ENCODE measurements at places on chromosomes 12 and 14.

- DNase-seq: no peak
Measured at GRCh38 chr12:27505109-27505508, 18.9 kb upstream of the PPFIBP1 start.

GRCh38 chr12:12693111-12693671 lies 2.8 kb downstream of the GPR19 start:
- no peak for DNase-seq

DNA sequence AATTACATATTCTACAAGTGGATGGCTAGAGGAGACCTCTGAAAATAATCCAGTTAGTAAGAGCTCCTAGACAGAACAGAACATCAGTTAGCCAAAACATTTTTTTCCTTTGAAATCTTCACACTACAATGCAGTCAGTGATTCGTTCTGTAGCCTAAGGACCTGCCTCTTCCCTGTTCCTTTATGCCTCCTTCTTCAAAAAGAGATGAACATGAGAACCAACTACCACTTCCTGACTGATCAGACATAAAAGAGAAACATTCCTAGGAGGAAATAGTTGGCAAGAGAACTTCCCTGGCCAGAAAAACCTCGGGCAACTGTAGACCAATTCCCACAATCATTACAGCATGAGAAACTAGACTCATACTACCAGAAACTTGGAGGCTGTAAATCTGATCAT lies 29.4 kb downstream of the ITPR2 start:
- DNase-seq: no peak

- DNase-seq: no peak
Measured at GRCh38 chr14:75961662-75962061, 20.1 kb downstream of the TGFB3 start.

DNA sequence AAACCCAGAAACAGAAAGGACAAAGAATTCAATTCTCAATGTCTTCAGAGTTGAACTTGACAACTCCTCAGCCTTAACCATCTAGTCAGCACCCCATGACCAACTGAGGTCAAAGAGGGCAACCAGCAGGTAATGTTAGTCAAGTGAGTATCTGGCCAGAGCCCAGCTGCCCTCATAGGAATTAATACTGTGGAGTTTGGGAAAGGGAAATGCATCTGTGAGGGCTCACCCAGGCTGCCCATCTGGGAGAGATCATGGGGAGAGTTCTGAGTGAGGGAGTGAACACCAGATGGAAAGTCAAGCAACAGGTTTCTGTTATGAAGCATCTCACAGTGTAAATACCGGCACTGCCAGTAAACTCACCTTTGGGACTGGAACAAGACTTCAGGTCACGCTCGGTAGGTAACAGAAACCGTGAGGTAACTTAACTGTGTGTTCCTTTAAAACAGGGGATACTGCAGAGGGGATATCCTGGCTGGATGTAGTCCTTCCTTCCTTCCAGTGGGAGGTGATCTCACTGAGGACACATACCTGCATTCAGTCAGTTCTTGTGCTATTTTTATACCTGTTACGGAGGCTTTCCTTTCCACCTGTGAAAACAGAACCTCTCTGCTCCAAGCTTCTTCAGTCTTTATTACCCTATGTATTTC lies 94.4 kb downstream of the DAD1 start:
- DNase-seq: no peak

DNA sequence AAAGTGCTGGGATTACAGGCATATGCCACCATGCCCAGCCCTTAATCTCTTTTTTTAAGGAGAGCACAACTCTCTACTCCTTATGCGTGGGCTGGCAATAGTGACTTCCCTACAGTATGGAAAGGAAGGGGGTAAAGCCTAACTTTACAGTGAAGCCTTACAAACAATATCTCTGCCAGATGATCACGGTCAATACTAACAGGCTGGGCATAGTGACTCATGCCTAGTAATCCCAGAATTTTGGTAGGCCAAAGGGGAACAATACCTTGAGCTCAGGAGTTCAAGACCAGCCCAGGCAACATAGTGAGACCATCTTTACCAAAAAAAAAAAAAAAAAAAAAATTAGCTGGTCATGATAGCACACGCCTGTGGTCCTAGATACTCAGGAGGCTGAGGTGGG lies 5.6 kb downstream of the PYM1 start:
- DNase-seq: no peak

DNA sequence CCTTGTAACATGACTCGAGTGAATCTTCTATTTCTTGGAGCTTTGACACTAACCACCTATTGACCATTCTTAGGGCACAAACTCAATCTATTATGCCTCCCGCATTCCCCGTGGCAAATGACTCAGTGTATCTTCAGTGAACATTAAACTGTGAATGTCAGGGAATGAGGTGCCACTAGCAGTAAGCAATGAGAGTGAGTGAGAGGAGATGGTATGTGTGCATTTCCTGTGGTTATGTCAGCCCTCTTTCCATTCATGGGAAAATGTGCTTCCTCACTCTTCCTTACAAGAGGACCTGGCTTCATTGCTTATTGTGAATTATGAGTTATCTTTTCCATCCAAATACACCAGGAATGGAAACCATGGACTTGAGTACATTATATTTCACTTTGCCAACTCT lies 229.2 kb downstream of the EMP1 start:
- DNase-seq: no peak

DNA sequence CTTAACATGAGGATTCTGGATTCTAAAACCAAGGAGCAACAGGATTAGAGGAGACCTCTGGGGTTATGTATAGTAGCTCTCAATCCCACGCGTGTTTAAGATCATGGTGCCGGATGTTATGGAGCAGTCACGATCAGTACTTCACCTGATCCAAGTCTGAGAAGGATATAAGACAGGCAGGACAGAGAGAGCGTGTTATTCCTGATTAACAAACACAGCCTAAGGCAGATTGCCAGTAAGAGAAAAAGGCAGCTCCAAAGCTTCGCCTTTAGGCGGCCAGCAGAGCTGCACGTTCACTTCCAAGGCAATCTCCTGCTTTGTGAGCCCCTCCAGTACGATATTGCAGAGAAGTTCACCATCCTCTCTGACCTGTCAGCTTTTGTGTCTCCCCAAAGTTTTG lies 5.5 kb downstream of the SETD3 start:
- DNase-seq: no peak

- DNase-seq: no peak
Measured at GRCh38 chr12:21912318-21912717, 28.9 kb downstream of the ABCC9 start.

- no peak for DNase-seq
Measured at GRCh38 chr14:93994919-93995682, 2.0 kb upstream of the CCDC197 start.

GRCh38 chr12:98227162-98227561 lies 288.2 kb upstream of the TMPO start:
- DNase-seq: no peak

- peak; percentile 10 for DNase-seq
Measured at GRCh38 chr12:92505254-92506231, 197.2 kb upstream of the PLEKHG7 start.

GRCh38 chr12:130988751-130989150 lies 35.0 kb downstream of the ADGRD1 start:
- DNase-seq: no peak

DNA sequence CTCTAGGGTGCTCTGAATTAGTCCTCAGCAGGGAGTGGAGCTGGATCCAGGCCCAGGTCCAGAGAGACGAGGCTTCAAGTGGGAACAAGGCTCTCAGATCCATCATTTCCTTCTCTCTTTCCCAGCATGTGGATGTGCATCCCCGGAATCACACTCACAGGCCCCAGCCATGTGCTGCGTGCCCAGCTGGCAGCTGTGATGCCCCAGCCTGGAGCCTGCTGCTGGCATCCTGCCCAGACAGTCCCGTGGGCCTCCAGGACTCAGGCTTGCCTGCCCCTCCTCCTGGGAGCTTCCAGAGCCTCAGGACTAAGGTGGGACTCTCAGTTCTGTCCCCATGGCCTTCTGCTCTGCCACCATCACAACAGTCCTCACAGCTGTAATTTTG lies 6.2 kb upstream of the KRT84 start:
- no peak for DNase-seq

- peak; percentile 46 for DNase-seq
Measured at GRCh38 chr12:54417712-54418440, 1.2 kb downstream of the ITGA5 start.

DNA sequence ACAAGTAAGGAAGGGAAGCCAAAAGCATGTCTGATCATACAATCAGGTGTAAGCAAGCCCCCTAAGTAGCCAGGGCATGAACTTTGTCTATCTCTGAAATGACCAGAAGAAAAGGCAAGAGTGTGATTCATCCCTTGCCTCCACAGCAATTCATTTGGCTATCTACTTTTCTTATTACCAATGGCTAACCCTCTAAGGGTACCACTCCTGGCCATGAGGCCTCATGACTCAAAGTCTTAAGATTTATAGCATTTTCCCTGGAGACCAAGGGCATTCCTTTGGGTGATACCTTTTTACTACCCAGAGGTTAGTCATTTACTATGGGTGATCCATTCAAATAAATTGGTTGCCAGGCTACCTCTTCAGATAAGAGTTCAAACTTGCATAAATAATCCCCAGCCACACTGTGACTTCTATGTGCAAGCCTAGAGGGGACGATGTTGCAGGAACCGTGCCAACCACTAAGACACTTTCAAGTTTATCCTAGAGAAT lies 1.5 kb upstream of the LGALS3 start:
- DNase-seq: no peak

GRCh38 chr12:109606320-109607028 lies 32.9 kb downstream of the MVK start:
- no peak for DNase-seq

- no peak for DNase-seq
Measured at GRCh38 chr14:32683679-32684078, 255.0 kb upstream of the NPAS3 start.

DNA sequence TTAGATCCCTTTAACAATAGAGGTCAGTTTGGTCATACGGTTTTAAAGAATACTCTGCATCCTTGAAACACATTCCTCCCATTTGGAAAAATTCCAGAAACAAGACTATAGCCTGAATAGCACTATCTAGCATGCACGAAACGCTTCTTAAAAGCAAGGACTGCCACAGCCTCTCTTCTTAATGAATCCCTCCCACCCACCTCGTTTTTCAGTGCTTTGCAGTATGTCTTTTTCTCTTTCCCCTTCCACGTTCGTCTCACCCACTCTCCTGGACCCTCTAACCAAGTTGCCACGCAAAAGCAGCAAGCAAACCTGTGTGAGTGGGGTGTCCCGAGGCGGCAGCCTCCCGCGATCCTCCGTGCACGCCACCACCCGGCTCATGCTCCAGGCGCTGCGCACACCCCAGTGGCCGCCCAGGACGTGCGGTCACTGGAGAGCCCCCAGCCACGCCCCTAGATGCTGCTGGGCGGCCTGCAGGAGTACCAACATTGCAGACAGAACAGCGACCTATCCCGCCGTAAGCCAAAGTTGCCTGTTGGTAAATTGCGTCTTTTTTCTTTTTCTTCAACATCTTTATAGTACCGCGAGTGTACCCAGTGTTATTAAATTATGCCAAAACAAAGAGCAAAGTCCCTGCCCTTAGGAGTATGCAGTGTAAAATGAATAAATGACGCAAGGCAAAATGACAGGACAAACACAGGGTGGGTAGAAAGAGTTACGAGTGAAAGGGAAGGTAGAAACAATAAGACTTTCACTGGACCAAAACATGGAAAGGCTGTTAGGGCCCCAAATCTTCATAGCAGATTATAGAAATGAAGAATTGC lies at the start of gene SLC38A4:
TSS of gene SLC38A4 (minus strand) at position 407 of the 824 bp plus-strand sequence. CDS start 32,926 bp downstream, outside the sequence.
- no peak for DNase-seq

DNA sequence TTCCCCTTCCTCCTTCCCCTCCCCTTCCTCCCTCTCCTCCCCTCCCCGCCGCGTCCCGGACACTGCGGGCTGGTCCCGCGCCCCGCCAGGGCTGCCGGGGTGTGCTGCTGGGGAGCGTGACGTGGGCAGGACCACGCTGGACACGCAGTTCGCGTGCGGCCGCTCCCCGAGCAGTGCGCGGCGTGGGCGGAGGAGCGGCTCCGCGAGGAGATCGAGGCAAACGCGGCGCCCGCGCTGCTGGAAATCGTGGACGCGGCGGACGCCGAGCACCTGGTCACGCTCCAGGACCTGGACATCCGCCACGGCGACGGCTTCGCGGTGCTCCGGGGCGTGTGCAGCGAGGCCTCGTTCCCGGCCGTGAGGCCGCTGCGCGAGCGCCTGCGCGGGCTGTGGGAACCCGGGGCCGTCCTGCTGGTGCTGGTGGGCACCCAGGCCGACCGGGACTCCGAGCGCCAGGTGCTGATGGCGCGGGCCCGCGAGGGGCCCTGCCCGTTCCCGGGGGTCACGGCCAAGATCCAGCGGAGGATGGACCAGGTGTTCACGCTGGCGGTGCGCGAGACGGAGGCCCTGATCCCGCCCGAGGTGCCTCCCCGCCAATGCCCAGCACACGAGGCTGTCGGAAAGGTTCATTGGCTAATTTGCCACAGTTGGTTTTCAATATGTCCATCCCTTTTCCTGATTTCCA lies 84.3 kb downstream of the TNFAIP2 start:
- no peak for DNase-seq

GRCh38 chr14:70718383-70719118 lies 76.8 kb downstream of the TTC9 start:
- DNase-seq: no peak

DNA sequence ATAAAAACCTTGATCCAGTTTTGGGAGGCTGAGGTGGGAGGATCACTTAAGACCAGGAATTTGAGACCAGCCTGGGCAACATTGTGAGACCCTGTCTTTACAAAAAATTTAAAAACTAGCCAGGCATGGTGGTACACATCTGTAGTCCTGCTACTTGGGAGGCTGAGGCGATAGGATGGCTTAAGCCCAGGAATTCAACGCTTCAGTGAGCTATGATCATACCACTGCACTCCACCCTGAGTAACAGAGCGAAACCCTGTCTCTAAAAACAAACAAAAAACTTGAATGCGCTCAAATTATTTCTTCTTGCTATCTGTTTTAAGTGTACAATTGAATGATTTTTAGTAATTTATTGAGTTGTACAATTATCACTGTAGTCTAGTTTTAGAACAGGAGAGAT lies 20.1 kb downstream of the WDR20 start:
- DNase-seq: no peak

DNA sequence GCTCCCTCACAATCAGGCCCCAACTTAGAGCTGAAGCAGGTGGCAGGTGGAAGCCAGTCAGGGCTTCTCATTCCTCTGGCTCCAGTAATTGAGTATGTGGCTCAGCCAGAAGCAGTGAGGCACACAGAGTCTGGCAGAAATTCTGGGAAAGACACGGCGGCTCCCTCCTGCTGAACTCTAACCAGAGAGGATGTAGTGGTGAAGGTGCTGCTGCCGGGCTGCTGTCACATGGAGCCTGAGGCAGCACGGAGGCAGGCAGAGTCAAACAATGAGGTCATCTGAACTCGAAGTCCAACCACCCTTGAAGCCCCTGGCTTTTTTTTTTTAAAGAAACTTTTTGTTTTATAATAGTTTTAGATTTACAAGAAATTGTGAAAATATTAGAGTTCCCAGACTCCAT lies 33.4 kb upstream of the SMOC1 start:
- DNase-seq: no peak

Measured in central memory CD8-positive, alpha-beta T cell (primary cell).